ENCODE measurements at places on chromosomes 12 and 14.

GRCh38 chr12:38890102-38890855 is 15.1 kb downstream of the CPNE8 start:
- DNase-seq = no peak

GRCh38 chr14:29650554-29651269 is 276.9 kb downstream of the PRKD1 start:
- no peak for DNase-seq

DNA sequence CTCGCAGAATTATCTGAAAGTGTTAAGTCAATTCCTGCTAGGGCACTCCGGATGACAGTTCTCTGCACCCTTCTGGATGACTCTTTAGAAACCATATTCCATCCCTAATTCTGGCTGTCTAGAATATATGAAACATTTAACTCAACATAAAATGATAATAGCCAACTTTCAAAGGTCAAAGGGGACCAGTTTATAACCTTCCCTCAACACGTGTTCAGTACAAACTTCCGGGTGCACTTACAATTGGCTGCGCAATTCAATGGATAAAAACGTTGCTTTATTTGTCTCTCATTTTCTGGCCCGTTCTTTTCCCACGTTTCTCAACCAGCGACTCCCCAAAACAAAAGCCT is 1.3 kb downstream of the SBNO1 start:
- no peak for DNase-seq

GRCh38 chr12:65741656-65742017 is 82.6 kb upstream of the HMGA2 start:
- peak; percentile 81 for DNase-seq

DNA sequence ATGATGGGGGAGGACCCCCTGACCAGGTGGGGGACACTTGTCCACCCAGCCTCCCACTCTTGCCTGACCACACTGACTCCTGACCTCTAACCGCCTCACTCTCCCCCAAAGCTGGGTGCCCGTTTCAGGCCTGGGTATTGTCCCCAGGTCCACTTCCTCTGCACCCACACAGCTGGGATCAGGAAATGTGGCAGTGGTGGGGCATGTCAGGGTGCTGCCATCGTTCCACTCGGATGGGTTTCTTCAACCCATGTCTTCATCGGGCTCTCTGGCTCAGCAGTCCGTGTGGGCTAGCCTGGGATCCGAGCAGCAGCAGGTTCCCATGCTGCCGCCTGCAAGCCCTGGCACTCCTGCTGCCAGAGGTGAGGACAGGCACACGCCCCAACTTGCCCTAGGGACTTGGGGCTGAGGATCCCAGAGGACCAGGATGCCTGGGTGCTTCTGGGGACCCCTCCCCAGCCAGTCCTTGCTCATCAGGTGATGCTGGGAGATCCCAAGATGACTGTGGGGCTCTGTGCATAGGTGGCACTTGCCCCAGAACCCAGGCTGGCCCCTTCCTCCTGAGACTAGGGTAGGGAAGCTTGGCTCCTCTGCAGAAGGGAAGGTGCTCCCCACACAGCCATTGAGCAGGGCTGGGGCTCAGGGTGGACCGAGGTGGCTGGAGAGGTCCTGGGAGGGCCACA is 2.9 kb upstream of the CLBA1 start:
- peak; percentile 39 for DNase-seq

DNA sequence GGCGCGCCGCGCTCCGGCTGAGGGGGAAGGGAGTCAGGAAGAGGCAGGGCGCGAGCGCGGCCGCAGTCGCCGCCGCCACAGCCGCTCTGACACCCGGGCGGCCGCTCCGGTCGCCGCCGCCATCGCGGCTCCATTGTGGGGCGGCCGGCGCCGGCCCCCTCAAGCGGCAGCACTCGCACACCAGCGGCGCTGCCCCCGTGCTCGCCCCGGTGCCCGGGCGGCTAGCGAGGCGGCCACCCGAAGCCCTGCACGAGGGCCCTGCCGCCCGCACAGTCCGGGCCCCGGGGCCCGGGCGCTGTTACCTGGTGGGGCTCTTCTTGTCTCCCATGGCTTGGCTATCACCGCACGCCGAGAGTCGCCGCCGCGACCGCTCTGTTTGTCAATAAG is 202 bp downstream of the YAF2 start:
- DNase-seq = no peak

- no peak for DNase-seq
Observed at GRCh38 chr14:79580906-79581305, 630.4 kb downstream of the DIO2 start.

DNA sequence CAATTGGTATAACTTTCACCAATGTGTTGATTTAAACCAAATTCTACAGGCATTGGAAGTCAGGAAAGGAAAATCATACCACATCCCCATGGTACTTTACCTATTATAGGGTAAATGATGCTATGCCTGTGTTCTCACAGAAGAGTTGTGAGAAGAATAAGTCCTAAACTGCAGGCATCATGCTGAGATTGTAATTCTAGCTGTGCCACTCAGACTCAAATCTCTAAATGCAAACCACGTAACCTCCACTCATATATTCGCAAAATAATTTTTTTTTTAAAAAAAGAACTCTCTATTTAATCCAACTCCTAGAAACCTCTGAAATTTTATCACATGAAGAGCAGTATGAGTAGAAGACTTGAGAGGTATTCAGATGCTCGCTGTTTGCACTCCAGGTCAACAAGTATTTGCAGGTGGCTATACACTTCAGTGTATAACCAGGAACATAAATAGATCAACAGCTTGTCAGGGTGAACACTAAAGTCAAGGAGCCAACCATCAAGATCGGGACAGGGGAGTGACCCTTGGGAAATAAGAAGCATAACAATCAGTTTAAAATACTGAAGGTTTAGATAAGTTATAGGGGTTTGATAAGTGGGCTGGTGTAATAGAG is 110.1 kb downstream of the SLC25A21 start:
- no peak for DNase-seq

GRCh38 chr14:32090686-32091085 is 13.6 kb downstream of the ARHGAP5 start:
- DNase-seq = no peak

- DNase-seq = no peak
Observed at GRCh38 chr12:113262710-113263109, 41.4 kb downstream of the TPCN1 start.

GRCh38 chr12:5068126-5068525 is 24.4 kb downstream of the KCNA5 start:
- no peak for DNase-seq

- DNase-seq = peak; percentile 68
Observed at GRCh38 chr12:3204143-3204542, 127.0 kb downstream of the TSPAN9 start.

GRCh38 chr12:11496157-11496851 is 100.9 kb upstream of the PRB2 start:
- no peak for DNase-seq

DNA sequence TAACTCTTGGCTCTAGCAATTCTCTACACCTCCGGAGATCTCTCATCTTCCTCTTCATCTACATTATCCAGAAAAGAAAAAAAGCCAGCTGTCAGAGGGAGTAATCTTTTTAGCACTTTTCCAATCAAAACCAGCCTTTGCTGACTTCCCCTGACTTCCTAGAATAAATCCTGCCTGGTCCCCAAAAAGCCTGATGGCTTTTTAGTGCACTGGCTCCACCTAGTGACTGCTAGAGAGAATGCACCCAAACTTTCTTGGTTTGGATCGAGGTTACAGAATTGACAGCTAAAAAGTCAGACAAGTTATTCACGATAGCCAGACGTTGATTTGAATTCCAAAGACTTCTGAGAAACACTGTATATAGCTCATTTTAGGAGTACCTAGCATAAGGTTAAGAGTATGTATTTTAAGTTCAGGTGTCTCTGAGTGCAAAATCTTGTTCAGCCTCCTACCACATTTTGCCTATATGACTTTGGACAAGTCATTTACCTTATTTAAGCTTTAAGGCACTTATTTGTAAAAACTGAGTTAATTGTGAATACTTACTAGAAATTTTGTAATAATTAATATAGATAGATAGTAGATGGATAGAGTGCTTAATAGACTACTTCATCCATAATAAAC is 185.7 kb upstream of the GRIN2B start:
- peak; percentile 89 for DNase-seq

DNA sequence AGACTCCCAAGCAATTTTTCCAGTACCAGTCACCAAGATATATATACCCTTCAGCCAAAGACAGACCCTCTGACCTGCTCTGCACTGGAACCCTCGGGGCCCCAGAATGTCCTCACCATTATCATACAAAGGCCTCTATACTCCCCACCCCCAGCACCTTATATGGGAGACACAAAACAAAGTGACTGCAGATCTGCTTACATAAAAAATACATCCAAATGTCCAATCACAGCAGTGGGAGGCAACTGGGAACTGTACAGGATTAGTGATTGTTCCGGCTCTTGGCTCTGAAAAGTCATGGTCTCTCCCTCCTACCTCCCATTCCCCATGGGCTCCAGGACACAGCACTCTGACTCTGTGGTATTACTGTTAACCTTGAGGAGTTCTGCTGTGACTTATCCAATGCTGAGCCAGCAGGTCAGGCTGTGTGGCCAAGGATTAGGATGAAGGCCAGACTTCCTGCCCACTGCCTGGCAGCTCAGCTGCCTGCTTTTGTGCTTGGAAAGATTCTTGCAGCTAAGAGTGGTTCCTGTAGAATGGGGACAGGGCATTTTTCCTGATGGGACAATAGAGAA is 13.7 kb downstream of the OXA1L start:
- no peak for DNase-seq

DNA sequence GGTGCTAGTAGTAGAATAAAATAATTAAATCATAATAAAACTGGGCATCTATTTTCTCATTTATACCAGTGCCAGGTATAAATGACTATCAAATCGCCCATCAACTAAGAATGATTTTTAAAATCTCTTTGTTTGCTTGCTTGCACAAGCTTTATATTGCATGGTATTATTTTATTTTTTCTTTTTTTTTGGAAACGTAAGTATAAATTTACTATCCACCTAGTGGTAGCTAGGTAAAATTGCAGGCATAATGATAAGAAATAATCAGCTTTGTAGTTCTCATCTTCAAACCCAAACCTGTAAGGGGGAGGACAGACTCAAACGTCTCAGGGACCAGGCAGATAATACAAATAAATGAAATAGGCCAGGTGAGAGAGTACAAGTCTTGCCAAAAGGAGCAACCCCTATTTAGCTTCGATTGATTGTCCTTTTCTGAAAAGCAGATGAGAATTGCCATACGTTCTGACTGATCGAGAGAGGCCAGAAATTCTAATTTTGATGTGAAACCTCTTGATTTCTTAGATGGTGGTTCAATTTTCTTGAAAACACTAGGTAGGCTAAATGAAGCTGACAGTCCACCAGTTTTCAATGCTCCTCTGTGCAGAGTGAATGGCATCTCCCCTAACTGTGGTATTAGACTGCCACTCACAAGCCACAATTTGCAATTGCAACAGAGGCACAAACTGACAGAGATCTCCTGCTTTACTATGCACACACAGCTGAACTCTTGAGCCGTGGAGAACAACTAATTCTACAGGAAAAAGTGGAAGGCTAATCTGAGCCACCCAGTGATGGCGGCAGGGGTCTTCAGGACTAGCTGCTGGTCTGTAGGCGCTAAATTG is 189.3 kb downstream of the DACT1 start:
- DNase-seq = no peak

- DNase-seq = peak; percentile 38
Observed at GRCh38 chr14:21528381-21529348, 2.5 kb upstream of the SALL2 start.

- peak; percentile 81 for DNase-seq
Observed at GRCh38 chr14:25400607-25401206, 350.8 kb upstream of the STXBP6 start.

DNA sequence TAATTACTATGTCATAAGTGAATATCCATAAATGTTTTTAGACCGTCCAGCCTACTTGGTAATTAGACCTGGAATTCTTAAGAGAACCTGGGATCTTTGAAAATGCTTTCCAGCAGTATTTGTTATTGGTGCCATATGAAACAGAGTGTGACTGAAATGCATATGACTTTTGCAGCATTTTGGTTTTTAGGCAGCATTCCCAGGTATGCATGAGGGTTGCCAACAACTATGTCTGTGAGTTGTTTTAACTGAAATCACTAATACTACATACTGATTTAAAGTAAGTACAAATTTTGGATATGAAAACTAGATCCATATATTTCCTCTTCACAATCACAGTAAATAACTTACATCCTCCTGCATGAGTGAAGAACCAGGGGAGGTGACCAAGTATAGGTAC is 437.7 kb upstream of the FAR2 start:
- no peak for DNase-seq

GRCh38 chr14:32075672-32076277 is 1.3 kb upstream of the ARHGAP5 start:
- no peak for DNase-seq

DNA sequence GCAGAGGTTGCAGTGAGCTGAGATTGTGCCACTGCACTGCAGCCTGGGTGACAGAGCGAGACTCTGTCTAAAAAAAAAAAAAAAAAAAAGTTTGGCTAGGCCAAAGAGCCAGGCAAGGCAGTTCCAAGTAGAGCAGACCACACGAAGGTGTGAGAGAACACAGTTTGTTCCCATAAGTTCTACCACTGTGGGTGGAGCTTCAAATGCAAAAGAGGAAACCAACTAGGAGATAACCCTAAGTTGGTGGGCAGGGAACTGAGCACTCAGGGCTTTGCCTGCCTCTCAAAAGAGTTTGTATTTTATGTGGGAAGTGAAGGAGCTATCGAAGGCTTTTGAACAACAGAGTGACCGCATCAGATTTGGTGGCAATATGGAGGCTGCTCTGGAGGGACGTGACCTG is 15.1 kb downstream of the SOCS2 start:
- no peak for DNase-seq

- no peak for DNase-seq
Observed at GRCh38 chr12:28021704-28022103, 49.2 kb upstream of the PTHLH start.

All from endodermal cell (in vitro differentiated cells).